ENCODE measurements at places on chromosomes 3 and 15.

DNA sequence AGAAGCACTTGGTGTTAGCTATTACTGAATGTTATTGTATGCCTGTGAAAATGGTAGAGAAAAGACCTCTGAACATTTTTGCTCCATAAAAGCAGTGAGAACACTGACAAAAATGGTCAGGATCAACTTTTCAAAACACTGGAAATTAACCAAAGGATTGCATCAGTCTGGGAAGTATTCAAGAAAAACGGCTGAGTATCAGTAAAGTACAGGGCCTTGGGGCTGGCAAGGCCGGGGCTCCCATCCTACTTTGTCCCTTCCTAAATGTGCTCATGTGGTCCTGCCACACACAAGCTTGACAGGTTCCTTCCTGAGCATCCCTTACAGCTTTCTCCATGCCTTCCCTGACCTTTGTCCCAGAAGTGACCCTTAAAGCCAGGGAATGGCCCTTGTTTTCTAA is 84.0 kb downstream of the CFAP20DC start:
- DNase-seq, result no peak

- DNase-seq, result no peak
Measured at GRCh38 chr3:15822281-15822680, 24.5 kb upstream of the ANKRD28 start.

GRCh38 chr3:116870379-116870778 is 160.8 kb downstream of the TUSC7 start:
- no peak for DNase-seq

DNA sequence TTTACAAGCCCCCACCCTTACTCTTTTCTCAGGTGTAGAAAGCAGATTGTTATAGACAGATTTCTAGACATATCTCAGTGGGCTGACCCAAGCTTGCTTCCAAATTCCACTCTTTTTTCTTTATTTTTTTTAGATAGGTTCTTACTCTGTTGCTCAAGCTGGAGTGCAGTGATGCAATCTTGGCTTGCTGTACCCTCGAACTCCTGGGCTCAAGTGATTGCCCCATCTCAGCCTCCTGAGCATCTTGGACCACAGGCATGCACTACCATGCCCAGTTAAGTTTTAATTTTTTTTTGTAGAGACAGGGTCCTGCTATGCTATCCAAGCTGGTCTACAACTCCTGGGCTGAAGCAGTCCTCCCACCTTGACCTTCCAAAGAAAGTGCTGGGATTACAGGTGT is 53.5 kb upstream of the ADAMTS9 start:
- DNase-seq, result no peak

DNA sequence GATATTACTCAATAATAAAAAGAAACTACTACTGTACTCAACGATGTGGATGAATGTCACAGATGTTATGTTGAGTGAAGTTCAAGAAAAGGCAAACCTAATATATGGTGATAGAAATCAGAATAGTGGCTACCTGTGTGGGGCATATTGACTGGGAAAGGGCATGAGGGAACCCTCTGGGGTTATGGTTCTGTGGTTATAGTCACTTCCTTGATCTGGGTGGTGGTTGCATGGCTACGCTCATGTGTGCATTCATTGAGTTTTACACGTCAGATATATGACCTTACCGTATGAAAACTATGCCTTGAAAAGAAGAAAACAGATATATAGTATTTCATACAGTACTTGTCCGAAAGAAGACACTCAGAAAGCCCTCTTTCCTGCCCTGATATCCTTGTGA is 331.0 kb upstream of the LRRFIP2 start:
- DNase-seq, result no peak

DNA sequence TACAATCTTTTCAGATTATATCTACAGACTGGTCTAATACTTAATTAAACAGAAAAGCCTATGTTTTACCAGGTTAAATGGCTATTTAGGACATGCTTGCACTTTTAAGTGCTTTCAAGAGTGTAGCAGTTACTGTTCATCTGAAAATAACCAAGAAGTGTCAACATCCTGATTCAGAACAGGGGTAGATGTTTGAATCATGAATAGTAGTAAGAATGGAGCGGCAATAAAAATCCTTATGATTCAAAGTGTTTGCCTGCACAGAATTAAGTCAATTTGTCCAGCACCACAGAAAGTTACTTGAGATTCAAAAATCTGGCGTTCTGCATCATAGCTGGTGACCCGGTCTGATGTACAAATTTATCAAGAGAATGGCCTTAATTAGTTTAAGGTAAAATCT is 48.3 kb downstream of the GREM1 start:
- no peak for DNase-seq

DNA sequence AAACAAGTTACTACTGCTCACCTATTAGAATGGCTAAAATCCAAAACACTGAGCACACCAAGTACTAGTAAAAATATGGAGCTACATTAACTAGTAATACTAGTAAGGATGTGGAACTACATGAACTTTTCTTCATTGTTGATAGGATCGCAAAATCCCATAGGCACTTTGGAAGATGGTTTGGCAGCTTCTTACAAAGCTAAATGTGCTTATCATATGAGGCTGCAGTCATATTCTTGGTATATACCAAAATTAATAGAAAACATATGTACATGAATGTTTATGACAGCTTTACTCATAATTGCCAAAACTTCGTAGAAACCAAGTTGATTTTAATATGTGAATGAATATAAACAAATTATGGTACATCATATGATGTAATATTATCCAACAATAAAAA is 366.8 kb upstream of the KCNMB2 start:
- DNase-seq, result no peak

All from posterior vena cava (tissue), 2 donors.